ENCODE measurements at places on chromosomes 6 and 20.

DNA sequence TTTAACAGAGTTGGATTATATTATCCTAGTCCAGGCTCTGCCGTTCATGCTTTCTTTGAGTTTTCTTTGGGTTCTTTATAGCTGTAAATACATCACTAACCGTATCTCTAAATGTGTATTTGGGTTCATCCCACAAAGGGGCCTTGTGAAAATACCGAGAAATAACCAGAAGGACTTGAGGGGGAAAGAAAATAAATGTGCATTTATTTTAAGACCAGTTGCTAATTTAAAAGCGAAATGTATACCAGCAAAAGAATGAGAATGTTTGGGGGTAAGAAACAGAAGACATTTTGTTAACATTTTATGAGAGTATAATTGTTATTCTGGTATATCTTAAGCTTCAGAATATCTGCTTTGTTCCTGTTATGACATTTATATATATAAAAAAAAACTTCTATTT is 38.9 kb downstream of the LRRN4 start:
- DNase-seq: no peak

DNA sequence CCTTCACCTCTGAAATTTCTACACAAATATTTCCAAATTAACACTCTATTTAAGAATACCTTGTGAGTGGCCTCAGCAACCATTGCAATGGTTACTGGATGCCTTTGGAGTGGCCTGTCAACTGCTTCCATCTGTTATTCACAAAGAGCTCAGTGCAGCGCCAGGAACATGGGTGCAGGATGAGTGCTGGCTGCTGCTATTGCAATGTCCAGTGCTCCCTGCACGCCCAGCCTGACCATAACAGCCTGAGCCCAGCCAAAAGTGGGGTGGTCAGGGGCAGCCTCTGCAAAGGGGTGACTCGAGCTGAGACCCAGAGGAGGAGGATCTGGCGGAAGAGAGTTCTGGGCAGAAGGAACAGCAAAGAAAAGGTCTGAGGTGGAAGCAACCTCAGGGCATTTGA is 18.4 kb downstream of the CASS4 start:
- no peak for DNase-seq

DNA sequence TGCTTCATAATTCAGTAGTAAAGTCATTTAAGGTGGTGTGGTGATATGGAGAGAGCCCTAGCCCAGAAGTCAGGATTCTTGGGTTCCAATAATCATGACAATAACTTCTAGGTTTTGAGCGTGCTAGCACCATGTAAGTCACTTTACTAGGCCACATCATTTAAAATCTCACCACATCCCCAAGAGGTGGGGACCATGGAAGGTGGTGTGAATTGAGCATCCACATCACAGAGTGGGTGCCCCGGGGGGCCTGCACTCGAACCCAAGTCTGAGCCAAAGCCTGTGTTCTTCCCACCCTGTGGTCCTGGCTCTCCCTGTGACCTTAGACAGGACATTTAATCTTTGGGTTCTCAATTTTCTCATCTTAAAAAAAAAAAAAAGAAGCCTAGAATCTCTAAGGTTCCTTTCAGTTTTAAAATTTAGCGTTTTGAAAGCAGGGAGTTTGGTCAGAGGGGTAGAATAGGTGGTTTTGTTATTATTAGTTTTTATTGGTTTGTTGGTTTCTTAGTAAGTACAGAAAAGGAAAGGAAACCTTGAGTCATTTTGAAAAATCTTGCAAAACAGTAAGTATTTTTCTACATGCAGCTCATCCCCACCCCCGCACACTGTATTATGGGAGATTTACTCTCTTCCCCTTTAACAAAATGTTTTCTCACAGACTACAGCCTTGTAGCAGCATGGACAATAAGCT is 26.4 kb downstream of the ARMC2 start:
- DNase-seq: no peak

- no peak for DNase-seq
Measured at GRCh38 chr6:40774932-40775331, 187.8 kb upstream of the LRFN2 start.

DNA sequence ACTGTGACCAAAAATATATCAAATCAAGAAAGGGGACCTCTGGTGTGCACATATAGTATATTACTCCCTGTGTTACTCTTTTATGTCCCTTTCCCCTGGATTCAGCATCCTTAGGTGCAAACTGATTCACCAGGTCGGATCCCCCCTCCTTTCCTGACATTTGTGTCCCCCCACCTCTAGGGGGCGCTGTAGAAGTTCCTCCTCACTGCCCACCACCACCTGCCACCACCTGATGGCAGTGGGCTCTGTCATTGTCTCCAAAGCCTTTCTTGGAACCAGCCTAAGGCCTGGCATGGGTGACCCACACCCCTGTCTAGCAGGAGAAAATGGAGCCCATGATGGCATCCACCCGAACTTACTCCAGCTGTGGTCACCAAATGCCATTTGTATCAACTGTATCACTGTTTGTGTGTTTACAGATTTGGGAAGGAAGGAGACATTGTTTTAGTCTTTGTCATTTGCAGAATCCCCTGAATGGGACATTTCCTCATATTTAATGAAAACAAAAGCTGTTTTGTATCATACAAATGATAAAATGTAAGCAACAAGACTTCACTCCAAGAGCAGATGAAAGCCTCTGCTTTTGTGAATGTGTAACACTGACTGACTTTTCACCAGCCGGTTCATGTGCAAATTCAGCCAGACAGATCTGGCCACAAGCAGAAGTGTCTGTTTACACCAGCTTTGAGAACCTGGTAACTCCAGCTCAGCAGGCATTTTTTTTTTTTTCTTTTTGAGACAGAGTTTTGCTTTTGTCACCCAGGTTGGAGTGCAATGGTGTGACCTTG is 66.2 kb downstream of the ARMC2 start:
- no peak for DNase-seq
